ENCODE measurements at places on chromosomes 2 and 18.

GRCh38 chr2:206311026-206311425 is 36.6 kb downstream of the ZDBF2 start:
- no peak for DNase-seq

- no peak for DNase-seq
Measured at GRCh38 chr2:224958462-224958857, 83.8 kb downstream of the DOCK10 start.

DNA sequence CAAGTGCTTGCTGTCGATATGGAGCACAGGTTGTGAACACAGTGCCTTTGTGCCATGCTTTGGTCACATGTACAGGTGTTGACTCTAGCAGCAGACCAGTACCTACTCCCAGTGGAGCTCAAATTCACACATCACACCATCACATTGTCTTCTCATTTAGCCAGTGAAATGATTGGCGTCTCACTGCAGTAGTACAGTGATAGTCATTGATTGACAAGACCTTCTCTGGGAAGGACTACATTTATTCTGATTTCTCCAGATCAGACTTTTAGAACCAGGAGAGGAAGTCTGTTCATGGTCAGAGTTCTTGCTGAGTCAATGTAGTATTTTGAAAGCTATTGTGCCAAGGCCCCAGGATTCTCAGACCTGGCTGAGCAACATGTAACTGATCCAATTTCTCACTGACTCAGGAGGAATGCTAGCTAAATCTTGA is 75.2 kb downstream of the FMNL2 start:
- no peak for DNase-seq

DNA sequence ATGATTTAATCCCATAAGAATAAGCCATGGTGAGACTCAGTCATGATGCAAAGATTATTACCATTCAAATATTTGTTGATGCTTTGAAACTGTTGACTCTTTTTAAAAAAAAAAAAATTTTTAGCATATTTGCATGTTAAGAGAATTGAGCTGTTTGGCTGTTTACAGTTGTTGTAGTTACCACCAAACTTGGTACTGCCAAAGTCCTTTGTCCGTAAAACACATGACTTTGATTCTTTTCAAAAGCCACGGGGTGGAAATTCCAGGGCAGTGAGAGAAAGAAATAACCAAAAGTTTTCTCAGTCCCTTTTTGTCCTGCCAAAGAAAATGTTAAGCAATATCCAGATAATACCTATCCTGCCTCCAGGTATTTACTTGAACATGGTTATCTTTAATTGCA is 474.8 kb downstream of the METTL4 start:
- DNase-seq: no peak

GRCh38 chr2:191274413-191274815 is 29.2 kb downstream of the MYO1B start:
- no peak for DNase-seq

DNA sequence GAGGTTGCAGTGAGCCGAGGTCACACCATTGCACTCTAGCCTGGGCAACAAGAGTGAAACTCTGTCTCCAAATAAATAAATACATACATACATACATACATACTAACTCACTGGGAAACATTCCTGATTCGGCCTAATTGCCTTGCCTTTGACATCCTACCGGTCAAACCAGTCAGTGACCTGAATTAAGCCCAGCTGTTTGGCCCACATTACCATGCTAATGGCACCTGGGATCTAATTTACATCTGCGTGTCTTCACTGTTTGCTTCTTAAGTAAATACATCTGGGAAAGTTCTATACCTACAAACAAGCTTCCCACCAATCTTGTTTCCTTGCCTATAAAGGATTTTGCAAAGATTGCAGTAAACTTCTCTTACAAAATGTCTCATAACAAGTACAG is 230.2 kb upstream of the ZC3H15 start:
- DNase-seq: no peak

DNA sequence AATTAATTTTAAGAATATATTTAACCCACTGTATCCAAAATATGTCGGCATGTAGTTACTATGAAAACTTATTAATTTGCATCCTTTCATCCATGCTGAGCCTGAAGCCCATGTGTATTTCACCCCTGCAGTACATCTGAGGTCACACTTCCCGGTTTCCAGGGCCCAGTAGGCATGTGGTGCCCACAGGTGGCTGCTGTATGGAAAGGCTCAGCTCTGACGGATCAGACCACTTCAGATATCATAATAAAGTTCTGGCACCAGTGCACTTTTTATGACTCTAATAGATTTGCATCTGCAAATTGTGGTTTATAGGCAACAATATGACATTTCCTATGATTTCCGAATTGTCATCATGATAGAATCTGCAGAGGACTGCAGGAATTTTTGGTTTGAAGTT is 22.5 kb downstream of the SH3RF3 start:
- no peak for DNase-seq

DNA sequence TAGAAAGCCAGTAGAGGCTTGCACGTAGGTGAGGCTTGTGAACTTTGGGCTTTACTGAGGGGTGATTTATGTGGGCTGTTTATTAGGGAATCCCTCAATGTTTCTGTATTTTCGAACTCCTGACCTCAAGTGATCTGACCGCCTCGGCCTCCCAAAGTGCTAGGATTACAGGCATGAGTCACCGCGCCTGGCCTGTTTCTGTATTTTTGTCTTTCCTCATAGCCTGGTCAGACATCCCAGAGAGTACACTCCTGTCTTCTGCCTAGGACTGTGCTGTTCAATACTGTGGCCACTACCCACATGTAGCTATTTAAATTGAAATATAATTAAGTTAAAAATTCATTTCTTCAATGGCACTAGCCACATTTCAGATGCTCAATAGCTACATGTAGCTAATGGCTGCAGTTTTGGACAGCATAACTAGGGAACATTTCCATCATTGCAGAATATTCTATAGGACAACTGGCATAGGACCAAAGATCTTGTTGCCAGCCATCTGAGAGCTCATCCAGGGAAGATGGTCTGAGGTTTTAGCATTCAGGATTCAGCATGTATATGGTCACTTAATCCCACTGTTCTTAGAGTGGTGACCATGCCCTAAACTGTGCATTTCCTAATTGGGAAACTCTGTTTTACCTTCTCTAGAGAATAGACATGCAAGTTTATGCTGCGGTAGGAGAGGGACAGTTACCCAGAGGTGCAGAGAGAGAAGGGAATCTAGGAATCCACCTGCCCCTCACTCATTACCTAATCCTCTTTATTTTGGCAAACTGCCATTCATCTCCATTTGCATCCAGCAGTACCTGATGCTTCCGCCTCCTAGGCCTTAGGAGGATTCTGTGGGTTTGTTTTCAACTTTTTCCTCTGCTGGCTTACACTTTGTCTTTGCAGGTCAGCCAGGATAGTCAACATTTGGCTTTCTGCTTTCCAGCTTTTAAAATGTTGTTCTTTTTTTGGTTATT is 64.4 kb downstream of the LCLAT1 start:
- DNase-seq: no peak

DNA sequence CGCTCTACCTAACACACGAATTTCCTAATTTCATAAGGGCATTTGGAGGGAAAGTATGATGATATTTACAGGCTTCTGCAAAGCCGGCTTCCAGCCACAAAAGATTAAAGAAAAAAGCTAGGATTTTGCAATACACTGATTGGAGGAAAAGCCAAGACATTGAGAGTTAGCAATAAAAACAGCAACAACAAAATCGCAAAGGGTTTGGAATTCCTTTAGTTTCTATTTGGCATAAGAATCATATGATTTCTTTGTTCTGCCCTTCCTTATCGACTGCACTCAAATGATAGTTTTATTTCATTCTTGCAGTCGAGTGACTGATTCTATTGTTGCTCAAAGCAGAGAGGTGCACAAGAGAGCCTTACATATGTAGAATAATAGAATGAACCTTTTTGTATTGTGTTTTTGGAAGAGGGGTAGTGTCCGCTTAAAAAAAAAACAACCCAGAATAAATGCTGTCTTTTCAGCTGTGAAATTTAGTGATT is 3.9 kb upstream of the ZNF532 start:
- no peak for DNase-seq

DNA sequence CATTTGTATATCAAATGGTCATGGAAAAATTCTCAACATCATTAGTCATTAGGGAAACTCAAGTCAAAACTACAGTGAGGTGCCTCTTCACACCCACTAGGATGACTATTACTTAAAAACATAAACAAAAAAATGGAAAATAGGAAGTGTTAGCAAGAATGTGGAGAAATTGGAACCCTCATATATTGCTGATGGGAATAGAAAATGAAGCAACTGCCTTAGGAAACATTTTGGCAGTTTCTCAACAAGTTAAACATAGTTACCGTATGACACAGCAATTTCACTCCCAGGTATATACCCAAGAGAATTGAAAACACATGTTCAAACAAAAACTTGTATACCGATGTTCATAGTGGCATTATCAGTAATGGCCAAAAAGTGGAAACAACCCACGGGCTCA is 18.1 kb upstream of the CYP26B1 start:
- no peak for DNase-seq

GRCh38 chr18:29160170-29160569 is 983.2 kb upstream of the CDH2 start:
- DNase-seq: no peak

GRCh38 chr2:54629914-54630857 is 93.3 kb upstream of the EML6 start:
- no peak for DNase-seq

GRCh38 chr2:215946586-215946985 is 66.8 kb downstream of the MREG start:
- no peak for DNase-seq

- no peak for DNase-seq
Measured at GRCh38 chr2:38154395-38154794, 78.4 kb upstream of the CYP1B1 start.

- no peak for DNase-seq
Measured at GRCh38 chr2:189265696-189266320, 86.2 kb upstream of the COL5A2 start.

DNA sequence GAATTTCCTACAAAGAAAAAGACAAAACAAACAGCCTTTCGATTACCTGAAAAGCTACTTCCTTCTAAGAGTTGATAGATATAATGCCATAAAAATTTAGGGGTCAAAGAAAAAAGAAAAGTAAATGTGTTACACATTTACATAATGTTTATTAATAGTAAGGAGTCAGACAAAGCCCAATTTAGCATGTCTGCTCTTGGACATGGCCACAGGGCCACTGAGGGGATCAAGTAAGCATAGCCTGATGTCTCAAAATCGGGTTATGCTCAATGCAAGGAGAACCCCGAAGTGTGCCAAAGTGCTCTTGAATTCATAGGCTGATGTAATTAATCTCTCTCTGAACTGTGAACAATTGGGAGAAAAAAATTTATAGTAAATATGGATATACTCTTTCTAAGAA is 61.6 kb downstream of the RTN4 start:
- no peak for DNase-seq

- no peak for DNase-seq
Measured at GRCh38 chr2:120699292-120699691, 36.4 kb upstream of the GLI2 start.

GRCh38 chr2:105085525-105085924 is 47.7 kb downstream of the MRPS9 start:
- DNase-seq: no peak

- no peak for DNase-seq
Measured at GRCh38 chr18:59437851-59438569, 78.9 kb upstream of the LMAN1 start.

GRCh38 chr2:120400551-120400950 is 54.6 kb downstream of the INHBB start:
- no peak for DNase-seq

DNA sequence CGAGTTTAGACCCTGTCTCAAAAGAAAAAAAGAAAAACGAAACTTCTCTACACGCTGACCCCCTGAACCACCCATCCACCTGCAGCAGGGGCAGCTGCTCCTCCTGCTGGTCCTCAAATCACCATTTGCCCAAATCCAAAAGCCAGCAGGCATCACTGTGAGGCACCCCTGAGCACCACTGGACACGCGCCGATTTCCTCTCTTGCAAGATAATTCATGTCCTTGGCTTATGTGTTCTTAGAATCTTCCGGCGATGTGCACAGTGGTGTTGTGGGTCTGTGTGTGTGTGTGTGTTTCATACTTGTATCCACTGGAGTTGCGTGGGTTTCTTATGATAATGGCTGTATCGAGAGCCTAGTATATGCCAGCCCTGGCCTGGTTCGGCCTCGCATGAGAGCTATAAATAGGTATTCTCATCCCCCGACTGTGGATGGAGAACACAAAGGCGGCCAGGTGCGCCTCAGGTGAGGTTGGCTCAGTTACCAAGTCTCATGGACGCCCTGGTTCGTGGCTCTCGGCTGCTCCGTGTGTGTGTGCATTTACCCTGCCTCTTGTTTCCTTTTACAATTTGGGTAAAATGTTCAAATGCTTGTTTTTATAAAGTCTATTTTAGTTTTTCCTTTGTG is 235.5 kb downstream of the HDAC4 start:
- DNase-seq: no peak

- DNase-seq: no peak
Measured at GRCh38 chr18:22552254-22552653, 134.5 kb upstream of the CTAGE1 start.

GRCh38 chr2:110900191-110900590 is 167.8 kb downstream of the ACOXL start:
- DNase-seq: no peak

DNA sequence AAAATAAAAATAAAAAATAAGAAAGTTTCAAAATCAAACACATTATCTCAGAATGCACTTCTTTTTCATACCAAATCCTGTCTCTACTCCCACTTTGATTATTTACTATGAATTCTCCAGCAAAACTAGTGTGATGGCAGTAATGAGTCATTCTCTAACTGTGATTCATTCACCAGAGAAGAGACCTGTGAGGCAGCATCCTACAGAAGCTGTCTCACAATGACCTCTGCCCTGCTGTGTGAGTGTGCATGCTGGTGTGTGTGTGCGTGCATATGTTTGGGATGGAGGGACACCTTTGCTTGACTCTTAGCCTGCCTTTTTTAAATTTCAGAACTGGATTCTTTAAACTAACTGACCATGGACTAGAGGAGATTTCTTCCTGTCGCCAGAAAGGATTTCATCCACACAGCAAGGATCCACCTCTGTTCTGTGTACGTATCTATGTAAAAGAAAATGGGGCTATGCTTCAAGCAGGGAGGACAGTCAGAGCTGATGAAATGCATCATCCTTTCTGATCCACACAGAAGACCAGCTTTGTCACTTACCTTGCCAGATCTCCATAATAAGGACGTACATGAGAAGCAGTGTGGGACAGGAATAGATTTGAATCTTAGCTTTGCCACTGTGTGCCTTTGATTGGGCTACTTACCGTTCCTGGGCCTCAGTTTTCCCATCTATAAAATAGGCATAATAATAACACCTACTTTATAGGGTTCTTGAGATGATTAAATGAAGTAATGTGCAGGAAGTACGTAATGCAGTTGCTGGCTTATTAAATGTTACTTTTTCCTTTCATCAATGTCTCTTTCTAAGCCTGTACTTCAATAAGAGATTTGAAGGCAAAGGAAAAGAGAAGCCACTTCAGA is 31.2 kb downstream of the STAMBP start:
- DNase-seq: no peak

- DNase-seq: no peak
Measured at GRCh38 chr2:120246546-120247300, 5.9 kb upstream of the RALB start.

GRCh38 chr2:241951316-241951700 is 81.8 kb downstream of the RTP5 start:
- DNase-seq: no peak

GRCh38 chr2:106932644-106933043 is 46.7 kb upstream of the ST6GAL2 start:
- DNase-seq: no peak

GRCh38 chr2:105518897-105519296 is 120.0 kb upstream of the FHL2 start:
- no peak for DNase-seq
